CD4-positive, alpha-beta T cell (primary cell): ENCODE measurements at places on chromosomes 5 and 9.
A peak's percentile ranks its signal among the peaks of the same experiment; 100 is the strongest.

DNA sequence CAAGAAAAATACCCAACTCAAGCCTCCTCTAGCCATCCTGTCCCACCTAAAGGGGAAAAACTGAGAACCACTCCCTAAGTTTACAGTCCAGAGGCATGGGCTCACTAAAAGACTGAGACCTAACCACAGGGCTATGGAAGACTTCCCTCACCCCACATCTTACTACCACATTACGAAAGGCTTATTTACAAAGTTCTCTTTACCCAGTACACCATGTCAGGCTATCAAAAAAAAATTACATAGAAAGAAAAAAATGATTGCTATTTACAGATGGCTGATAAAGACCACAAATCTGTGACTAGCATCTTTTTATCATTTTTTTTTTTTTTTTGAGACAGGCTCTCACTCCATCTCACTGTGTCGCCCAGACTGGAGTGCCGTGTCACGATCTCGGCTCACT lies 69.7 kb upstream of the TNPO1 start:
- H3K27me3 ChIP-seq: no peaks in the 10 kb centered on the region
- no peak overlapping the region for H3K27ac ChIP-seq
- H3K4me1 ChIP-seq: no peaks in the 10 kb centered on the region
- H3K4me3 ChIP-seq: no peak overlapping the region

DNA sequence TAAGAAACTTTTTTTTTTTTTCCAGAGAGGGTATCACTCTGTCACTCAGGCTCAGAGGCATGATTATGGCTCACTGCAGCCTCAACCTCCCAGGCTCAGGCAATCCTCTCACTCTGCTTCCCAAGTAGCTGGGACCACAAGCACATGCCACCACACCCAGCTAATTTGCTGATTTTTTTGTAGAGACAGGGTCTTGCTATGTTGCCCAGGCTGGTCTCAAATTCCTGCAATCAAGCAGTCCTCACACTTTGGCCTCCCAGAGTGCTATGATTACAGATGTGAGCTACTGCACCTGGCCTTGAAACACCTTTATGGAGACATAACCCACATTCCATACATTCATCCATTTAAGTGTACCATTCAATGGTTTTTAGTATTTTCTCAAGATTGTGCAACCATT lies 23.7 kb upstream of the CCDC180 start:
- no peak overlapping the region for H3K27ac ChIP-seq
- no peak for DNase-seq
- no peaks in the 10 kb centered on the region for H3K4me1 ChIP-seq
- peaks cover 46% of the 10 kb centered on the region for H3K36me3 ChIP-seq
- no peaks in the 10 kb centered on the region for H3K27me3 ChIP-seq

GRCh38 chr5:117657541-117657940 lies 1082.9 kb upstream of the SEMA6A start:
- H3K4me3 ChIP-seq: no peak overlapping the region
- H3K27ac ChIP-seq: no peak overlapping the region
- H3K36me3 ChIP-seq: no peaks in the 10 kb centered on the region

DNA sequence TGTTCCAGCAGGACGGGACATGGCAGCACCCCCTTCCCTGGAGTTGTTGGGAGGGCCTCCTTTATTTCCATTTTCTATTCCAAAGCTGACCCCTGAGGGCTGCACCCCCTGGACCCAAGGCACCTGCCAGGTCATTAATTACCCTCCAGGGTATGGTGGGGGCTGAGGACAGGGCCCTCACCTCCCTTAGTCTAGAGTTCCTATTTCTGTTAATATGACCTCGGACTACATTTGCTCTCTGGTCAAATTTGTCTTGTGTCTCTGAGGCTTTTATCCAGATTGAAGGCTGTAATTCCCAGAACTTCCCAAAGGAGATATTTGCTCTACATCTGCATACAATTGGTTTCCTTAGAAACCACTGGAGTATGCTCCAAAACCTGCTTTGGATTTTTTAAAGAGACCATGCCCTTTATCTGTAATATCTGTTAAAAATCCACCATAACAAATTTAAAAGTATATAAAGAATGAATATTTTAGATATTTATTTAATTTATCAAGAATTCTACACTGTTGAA lies 16.8 kb downstream of the PHF2 start:
- no peak overlapping the region for H3K4me3 ChIP-seq
- no peak for DNase-seq
- no peaks in the 10 kb centered on the region for H3K36me3 ChIP-seq
- H3K27ac ChIP-seq: no peak overlapping the region
- H3K27me3 ChIP-seq: no peaks in the 10 kb centered on the region

- no peaks in the 10 kb centered on the region for H3K36me3 ChIP-seq
- no peak overlapping the region for H3K4me3 ChIP-seq
- no peak overlapping the region for H3K27ac ChIP-seq
- H3K4me1 ChIP-seq: peaks cover 28% of the 10 kb centered on the region
- no peaks in the 10 kb centered on the region for H3K27me3 ChIP-seq
Observed at GRCh38 chr5:76400466-76400865, 2.6 kb upstream of the IQGAP2 start.

DNA sequence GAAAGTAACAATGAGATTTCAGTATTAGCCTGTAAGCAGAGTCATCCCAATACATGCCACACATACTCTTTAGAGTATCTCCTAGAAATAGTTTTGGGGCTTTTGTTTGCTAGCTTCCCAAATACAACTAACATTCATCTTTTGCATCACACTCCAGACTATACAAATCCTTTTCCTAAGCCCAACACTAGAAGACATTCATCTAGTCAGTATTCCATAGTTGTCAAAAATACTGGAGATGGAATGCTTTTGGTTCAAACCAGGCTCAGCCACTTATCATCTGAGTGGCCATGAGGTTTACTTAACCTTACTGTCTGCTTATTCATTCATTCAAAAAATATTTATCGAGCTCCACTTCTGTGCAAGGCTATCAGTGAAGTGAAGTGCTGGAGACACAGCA lies 205.1 kb upstream of the SGCD start:
- H3K36me3 ChIP-seq: no peaks in the 10 kb centered on the region
- no peak overlapping the region for H3K27ac ChIP-seq
- no peaks in the 10 kb centered on the region for H3K4me1 ChIP-seq
- H3K27me3 ChIP-seq: peaks cover 7% of the 10 kb centered on the region
- H3K4me3 ChIP-seq: no peak overlapping the region
- no peak for DNase-seq

DNA sequence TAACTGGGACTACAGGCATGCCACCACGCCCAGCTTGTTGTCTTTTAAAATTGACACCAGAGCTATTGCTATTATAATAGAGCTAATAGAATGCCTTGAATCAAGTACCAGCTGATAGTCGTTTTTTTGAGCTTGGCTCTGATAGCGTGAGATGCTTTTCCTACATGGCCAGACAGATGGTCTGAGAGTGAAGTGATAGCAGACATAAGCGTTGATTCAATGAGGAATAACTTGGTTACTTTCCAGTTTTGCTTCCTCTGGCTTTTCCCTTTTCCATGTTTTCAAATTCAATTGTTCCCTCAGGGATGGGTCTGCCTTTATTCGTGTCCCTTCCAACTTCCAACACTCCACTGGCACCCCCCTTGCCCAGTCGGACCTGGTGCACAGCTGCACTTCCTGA lies 15.4 kb downstream of the AGXT2 start:
- no peaks in the 10 kb centered on the region for H3K4me1 ChIP-seq
- no peaks in the 10 kb centered on the region for H3K36me3 ChIP-seq
- H3K27ac ChIP-seq: no peak overlapping the region
- H3K4me3 ChIP-seq: no peak overlapping the region

GRCh38 chr9:72926506-72926905 lies 26.3 kb downstream of the ALDH1A1 start:
- H3K27me3 ChIP-seq: peaks cover 3% of the 10 kb centered on the region
- no peak for DNase-seq
- H3K4me3 ChIP-seq: no peak overlapping the region
- H3K27ac ChIP-seq: no peak overlapping the region
- H3K4me1 ChIP-seq: no peaks in the 10 kb centered on the region

GRCh38 chr9:80156262-80156661 lies 584.5 kb downstream of the TLE4 start:
- H3K4me3 ChIP-seq: no peak overlapping the region
- H3K27me3 ChIP-seq: no peaks in the 10 kb centered on the region
- H3K4me1 ChIP-seq: no peaks in the 10 kb centered on the region
- H3K27ac ChIP-seq: no peak overlapping the region
- H3K36me3 ChIP-seq: no peaks in the 10 kb centered on the region

DNA sequence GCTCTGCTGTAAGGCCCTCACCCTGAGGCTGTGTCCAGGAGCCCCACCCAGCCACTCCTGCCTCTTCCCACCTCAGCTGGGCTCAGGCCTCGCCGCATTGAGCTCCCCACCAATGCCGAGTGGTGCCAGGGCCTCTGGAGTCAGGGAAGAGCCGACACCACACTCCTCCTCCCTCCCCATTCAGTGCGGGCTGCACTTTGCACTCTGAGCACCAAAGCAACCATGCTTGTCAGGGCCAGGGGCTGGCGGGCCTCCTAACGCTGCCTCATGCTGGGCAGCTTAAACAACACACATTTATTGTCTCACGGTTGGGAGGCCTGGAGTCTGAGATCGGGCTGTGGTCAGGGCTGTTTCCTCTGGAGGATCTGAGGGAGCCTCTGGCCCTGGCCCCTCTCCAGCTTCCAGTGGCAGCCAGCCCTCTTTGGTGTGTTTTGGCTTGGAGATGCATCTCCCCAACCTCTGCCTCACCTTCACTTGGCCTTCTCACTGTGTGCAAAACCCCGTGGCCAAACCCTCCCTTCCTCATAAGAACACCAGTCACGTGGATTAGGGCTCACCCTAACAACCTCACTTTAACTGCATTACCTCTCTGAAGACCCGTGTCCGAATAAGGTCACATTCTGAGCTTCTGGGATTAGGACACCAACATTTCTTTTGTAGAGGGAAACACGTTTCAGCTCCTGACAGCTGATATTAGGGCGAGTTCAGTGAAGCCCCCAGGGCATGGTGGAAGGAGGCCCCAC lies 157.8 kb downstream of the MED10 start:
- H3K27me3 ChIP-seq: no peaks in the 10 kb centered on the region
- no peak for DNase-seq
- no peak overlapping the region for H3K4me3 ChIP-seq

DNA sequence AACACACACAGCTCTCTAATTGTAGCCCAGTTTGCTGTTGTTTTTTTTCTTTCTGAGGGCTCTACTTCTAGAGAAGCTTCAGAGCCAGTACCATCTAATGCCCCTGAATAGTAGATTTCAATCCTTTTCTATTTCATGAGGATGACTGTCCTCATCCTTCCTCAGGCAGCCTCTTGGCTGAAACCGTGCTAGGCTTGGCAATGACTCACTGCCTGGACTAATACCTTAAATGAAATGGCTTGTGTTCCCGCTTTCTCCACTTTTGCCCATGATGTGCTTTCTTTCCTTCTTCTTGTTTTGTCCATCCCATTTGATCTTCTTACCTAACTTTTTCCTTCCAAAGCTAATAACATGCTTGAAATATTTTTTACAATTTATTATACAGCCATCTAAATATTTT lies 80.1 kb downstream of the ITGA1 start:
- H3K36me3 ChIP-seq: no peaks in the 10 kb centered on the region
- H3K4me1 ChIP-seq: no peaks in the 10 kb centered on the region
- H3K27me3 ChIP-seq: no peaks in the 10 kb centered on the region
- DNase-seq: no peak

- H3K27ac ChIP-seq: no peak overlapping the region
- no peak for DNase-seq
- H3K36me3 ChIP-seq: no peaks in the 10 kb centered on the region
Observed at GRCh38 chr5:162593881-162594280, 526.3 kb downstream of the GABRG2 start.

DNA sequence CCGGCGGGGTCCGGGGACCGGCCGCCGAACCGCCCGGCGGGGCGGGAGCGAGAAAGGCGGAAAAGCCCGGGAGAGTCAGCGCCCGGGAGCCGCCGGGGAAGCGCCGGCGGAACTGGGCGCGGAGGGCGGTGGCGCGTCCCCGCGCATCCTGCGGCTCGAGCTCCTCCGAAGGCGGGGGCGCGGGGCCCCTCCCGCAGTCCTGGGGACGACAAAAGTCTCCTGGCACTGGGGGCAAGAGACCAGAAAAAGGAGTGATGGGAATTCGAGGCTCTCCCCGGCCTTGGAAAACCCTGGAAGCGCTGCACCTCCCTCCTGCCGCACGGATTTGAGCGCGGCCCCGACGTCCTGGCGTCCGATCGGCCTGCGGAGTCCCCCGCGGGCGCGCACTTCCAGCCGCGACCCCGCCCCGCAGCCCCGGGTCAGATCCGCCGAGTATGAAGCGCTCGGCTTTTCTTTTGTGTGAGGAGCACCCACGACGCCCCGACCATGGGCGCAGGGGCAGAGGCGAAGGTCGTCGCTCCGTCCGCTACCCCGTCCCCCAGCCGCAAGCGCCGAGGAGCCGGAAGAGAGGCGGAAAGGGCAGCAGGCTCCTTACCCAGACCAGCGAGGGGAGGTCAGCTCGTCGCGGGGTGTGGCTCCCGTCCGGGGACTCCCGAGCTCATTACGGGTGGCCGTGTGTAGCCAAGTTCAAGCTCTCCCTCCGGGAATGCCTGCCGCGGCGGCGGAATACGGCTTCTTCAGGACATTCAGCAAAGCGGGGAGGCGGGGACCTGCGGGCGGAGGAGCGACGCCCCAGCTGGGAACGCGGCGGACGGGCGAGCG lies at the start of gene EPB41L4A:
TSS of gene EPB41L4A (minus strand) at position 114 of the 822 bp plus-strand sequence. CDS start 238 bp downstream, outside the sequence.
- H3K36me3 ChIP-seq: no peaks in the 10 kb centered on the region
- peak within 1 kb of the TSS; percentile 35 for H3K4me3 ChIP-seq
- no peak for DNase-seq

GRCh38 chr5:66828548-66829357 lies 232.6 kb downstream of the MAST4 start:
- H3K4me3 ChIP-seq: peak overlapping the region; percentile 54
- H3K27ac ChIP-seq: peak overlapping the region; percentile 23
- H3K27me3 ChIP-seq: no peaks in the 10 kb centered on the region
- H3K36me3 ChIP-seq: no peaks in the 10 kb centered on the region
- peak; percentile 40 for DNase-seq

DNA sequence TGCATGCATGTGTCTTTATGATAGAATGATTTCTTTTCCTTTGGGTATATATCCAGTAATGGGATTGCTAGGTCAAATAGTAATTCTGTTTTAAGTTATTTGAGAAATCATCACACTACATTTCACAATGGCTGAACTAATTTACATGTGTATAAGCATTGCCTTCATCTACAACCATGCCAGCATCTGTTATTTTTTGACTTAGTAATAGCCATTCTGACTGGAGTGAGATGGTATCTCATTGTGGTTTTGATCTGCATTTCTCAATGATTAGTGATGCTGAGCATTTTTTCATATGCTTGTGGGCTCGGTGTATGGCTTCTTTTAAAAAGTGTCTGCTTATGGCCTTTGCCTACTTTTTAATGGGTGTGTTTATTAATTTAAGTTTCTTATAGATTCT lies 102.3 kb upstream of the CCDC112 start:
- no peaks in the 10 kb centered on the region for H3K36me3 ChIP-seq
- no peaks in the 10 kb centered on the region for H3K27me3 ChIP-seq
- no peak for DNase-seq
- no peak overlapping the region for H3K27ac ChIP-seq
- H3K4me1 ChIP-seq: no peaks in the 10 kb centered on the region
